ENCODE measurements at places on chromosomes 1 and 21. TPM values are rescaled to one million over a fixed set of nuclear protein-coding genes. Genes with fewer than 3 reads are reported as not detected.

Gene TBX19
- 0.40 TPM for total RNA-seq

Gene SLC5A3
- 4.9 TPM for total RNA-seq

Gene SPATA1
- 1.2 TPM for total RNA-seq

GRCh38 chr1:156485984-156486383, 14.6 kb downstream of the MEF2D start:
- no peak for DNase-seq

- peak; percentile 20 for DNase-seq
Observed at GRCh38 chr21:29436143-29436542, 137.4 kb downstream of the BACH1 start.

GRCh38 chr1:65265296-65265650, 44.1 kb upstream of the DNAJC6 start:
- DNase-seq: no peak

DNA sequence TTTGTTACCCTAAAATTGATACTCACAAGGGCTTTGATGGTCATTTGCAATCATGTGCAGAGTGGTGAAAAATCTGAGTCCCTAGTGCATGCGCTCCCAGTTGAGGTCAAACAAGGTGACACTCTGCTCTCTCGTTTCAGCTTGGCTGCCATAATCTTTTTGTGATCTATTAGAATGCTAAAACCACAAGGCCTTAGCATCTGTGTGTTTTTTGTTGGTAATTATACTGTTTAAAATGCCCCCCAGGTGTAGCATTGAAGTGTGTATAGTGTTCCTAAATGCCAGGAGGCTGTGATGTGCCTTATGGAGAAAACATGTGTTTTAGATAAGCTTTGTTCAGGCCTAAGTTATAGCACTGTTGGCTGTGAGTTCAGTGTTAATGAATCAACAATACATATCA, 89.3 kb downstream of the PLD5 start:
- DNase-seq: no peak

Gene RPTN
- total RNA-seq: not detected

Gene DMRTA2
- 0.10 TPM for total RNA-seq

DNA sequence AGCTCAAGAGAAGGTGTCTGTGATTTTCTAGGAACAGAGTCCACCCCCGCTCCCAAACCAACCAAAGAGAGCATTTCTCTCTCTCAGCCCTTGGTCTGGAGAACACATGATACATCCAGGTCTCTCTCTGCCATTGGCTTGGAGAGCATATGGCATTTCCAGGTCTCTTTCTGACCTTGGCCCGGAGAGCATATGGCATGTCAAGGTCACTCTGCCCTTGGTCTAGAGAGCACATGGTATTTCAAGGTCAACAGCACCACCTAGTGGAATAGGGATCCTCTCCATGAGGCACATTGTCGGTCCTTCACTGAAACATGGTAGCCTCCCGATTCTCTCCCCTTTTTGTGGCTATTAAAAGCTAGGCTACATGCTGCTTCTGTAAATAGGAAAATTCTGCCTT, 437.7 kb upstream of the OLFM3 start:
- no peak for DNase-seq

Gene AQP10
- 0.93 TPM for total RNA-seq

GRCh38 chr1:22295856-22296255, 153.0 kb upstream of the WNT4 start:
- no peak for DNase-seq

- no peak for DNase-seq
Observed at GRCh38 chr1:100629391-100629790, 90.2 kb upstream of the VCAM1 start.

- DNase-seq: peak; percentile 18
Observed at GRCh38 chr21:46127239-46128105, 27.9 kb downstream of the FTCD start.

GRCh38 chr1:21308330-21308729, 18.1 kb upstream of the ECE1 start:
- no peak for DNase-seq

Gene S100A9
- 5.7 TPM for total RNA-seq

- DNase-seq: no peak
Observed at GRCh38 chr1:85707267-85707989, 805 bp downstream of the ZNHIT6 start.

Gene CAPN8
- not detected for total RNA-seq

Gene TRIM33
- 17.3 TPM for total RNA-seq

DNA sequence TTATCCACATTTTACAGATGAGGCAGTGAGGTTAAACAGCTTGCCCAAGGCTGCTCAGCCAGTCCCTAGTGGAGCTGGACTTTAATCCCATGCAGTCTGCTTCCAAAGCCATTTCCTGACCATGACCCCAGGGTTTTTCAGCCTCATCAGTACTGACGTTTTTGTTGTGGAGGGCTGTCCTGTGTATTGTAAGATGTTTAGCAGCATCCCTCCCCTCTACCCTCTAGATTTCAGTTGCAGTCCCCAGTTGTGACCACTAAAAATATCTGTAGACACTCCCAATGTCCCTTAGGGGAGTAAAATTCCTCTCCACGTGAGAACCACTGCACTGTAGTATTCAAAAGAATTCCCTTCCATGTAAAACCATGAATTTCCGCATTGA, 30.2 kb upstream of the C1orf105 start:
- no peak for DNase-seq

Gene TTC39A
- 28.8 TPM for total RNA-seq

GRCh38 chr1:32361674-32362473, 411 bp downstream of the FAM229A start:
- DNase-seq: peak; percentile 66

Gene TRNAU1AP
- 10.1 TPM for total RNA-seq
